ENCODE measurements at places on chromosomes 1 and 21.
A peak's percentile ranks its signal among the peaks of the same experiment; 100 is the strongest.

GRCh38 chr1:201251851-201252430 lies 31.4 kb upstream of the PKP1 start:
- DNase-seq = peak; percentile 29

DNA sequence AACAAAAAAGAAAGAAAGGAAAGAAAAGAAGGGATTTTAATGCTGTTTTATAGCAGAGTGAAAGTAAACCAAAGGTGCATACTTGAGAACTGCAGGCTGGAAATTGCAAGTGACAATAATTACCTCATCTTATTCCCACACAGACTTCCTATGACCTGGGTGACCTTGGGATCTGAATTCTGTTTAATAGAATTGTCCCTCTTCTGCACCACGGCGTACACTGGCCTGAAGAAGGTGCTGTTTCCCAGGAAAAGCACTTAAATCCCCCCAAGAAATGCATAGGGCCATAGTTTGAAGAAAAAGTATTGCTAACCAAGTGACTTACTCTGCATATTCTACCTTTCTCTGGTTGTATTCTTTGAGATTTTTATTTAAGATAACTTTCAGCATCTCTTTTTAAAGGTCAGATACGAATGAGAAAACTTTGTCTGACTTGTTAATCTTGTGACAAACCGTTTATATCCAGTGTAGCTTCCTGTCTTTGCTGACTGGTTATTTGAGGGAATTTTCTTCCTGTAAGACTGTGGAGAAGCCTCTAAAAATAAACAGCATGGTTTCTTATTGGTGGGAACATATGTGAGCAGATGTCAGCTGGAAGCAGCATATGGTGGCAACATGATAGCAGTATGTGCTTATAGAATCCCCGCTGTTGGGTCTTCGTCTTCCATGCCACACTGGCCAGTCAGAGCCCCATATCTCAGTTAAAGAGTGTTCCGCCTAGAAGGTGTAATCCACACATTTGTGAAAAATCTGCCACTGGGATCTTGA lies 16.3 kb downstream of the TGFB2 start:
- DNase-seq = no peak

GRCh38 chr1:3292868-3293562 lies 161.4 kb upstream of the ARHGEF16 start:
- no peak for DNase-seq

DNA sequence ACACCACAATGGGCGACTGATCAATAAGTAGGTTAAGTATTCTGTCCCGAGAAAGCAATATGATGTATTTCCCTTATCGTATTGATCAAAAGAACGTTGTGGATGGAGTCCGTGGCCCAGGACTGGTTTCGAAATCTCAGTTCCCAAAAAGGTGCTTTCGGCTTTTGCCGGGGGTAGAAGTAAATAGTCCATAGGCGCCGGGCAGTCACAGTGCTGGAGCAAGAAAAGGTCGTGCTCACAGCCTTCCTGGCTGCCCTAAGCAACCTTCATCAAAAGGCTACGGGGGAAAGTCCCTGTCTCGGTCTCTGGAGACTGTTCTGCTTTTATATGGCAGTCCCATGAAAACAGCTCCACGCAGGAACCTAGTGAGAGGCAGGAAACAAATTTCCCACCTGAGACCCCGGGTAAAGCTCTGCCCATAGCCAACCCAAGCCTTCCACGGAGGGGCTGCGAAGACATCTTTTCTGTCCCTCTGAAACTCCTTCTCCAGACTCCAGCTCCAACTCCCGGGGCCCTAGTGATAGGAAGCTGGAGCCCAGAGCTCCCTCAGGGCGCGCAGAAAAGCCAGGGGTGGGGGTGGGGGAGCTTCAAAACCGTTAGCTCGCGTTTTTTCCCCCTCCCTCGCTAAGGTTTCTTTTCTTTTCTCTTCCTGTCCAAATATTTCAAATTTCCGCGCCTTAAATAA lies 7.0 kb downstream of the CDKN2C start:
- DNase-seq = no peak

DNA sequence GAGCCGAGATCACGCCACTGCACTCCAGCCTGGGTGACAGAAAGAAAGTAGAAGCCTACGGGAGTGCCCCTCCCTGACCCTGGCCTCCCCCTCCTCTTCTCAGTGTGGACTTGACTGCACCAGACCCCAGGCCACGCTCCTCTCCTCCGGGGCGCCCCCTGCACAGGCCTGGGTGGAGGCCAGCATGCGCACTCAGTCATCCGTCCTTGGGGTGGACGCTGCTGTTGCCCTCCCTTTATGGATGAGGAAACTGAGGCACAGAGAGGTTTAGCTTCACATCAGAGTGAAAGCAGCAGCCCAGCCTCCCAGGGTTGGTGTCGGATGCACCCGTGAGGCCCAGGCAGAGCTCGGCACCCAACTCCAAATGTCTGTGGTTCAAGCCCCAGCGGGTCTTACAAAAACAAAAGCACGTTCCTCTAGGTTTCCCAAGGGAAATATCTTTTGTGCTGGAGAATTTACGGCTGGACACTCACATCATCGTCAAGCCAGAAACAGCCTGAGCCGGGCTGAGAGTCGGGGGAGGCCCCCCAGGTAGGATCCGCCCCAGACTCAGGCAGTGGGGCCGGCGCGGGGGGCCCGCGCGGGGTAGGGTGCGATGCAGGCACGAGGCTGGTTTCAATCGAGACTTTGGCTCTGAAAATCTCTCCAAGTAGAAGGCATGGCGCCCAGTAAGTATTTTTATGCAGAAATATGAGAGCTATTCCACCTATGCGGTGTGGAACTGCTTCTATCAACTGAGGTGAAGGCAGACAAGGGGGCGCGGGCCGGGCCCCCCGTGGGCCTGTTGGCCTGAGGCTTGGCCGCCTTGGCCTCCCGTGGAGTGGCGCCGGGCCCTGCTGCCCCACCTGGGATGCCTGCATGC lies 36.6 kb downstream of the MORN1 start:
- DNase-seq = peak; percentile 57

- DNase-seq = no peak
Observed at GRCh38 chr1:6658359-6659060, 33.8 kb downstream of the THAP3 start.

DNA sequence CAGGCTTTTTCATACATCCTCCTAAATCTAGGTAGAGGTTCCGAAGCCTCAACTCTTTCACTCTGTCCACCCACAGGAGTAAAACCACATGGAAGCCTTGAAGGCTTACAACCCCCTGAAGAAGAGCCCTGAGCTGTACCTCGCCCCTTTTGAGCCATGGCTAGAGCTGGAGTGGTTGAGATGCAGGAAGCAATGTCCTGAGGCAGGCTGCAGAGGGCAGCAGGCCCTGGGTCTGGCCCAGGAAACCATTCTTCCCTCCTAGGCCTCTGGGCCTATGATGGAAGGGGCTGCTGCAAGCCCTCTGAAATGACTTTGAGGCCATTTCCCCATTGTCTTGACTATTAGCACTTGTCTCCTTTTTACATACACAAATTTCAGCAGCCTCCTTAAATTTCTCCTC lies 1503.0 kb downstream of the KCNT2 start:
- no peak for DNase-seq

DNA sequence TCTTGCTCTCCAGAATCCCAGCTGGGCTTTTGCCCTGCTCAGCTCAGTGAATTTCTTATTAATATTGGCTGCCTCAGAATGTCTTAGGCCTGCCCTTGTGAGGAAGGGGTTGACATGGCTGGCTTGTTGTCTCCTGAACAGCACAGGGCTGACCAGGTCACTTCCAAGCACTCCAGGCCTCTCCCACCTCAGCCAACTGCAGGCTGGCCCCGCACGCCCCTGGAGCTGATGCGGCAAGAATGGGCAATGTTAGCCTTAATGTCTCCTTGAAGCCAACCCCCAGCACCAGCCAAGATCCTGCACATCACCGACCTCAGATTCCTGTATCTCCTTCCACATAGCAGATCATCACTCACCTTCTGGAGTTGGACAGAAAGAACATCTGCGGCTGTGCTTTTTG lies 598.6 kb downstream of the AJAP1 start:
- no peak for DNase-seq

DNA sequence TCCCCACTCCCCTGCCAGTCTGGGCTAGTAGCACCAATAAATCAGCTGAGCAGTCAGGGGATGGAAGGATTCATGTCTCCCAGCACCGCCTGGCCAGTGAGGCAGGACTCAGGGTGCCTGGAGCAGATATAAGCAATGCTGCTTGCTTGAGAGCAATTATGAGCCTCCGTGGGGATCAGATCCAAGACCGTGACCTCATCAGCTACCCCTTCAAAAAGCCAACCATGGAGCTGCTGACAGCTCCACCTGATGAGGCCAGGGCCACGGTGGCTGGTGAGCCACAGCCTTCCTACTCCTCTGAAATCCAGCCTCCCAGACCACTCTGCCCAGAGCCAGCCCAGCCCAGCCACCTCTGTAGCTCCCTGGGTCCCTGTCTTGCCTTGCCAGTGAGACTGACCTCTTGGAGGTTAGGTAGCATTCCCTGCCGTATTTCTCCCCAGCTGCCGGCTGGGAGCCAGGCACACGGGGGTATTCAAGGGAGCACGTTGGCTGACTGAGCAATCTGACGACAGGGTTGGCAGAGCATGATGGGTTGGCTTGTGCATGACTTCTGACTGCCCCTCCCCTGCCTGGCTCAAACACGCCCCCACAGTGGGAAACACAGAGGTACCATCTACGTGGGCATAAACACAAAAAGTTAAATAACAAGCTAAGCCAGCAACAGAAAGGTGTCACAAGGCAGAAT lies 28.4 kb downstream of the SYT2 start:
- DNase-seq = peak; percentile 5

DNA sequence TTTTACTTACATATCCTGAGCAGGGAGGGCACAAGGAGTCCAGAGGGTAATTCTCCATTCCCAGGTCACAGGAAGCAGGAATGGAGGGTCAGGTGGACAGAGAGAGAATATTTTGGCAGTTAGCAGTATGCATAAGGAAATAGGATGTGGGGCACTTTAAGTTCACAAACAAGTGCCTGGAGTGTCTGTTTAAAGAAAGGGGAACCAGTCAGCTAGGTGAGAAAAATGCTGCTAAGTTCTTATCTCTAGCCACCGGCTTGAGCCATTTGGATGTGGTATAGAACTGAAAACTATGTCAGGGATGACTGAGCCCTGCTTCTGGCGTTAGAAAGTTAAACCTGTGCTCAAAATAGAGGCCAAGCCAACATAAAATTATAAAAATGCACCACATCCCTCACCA lies 739.7 kb upstream of the NCAM2 start:
- DNase-seq = no peak

GRCh38 chr1:6352138-6352563 lies 41.4 kb downstream of the ACOT7 start:
- DNase-seq = peak; percentile 78

DNA sequence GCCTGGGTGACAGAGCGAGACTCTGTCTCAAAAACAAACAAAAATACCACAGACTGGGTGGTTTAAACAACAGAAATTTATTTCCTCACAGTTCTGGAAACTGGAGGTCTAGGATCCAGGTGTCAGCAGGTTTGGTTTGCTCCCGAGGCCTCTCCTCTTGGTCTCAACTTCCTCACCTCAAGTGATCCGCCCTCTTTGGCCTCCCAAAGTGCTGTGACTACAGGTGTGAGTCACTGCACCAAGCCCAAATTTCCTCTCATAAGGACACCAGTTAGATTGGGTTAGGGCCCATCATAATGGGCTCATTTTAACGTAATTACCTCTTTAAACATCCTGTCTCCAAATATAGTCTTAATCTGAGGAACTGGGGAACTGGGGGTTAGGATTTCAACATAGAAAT lies 35.5 kb downstream of the MFSD2A start:
- peak; percentile 69 for DNase-seq

DNA sequence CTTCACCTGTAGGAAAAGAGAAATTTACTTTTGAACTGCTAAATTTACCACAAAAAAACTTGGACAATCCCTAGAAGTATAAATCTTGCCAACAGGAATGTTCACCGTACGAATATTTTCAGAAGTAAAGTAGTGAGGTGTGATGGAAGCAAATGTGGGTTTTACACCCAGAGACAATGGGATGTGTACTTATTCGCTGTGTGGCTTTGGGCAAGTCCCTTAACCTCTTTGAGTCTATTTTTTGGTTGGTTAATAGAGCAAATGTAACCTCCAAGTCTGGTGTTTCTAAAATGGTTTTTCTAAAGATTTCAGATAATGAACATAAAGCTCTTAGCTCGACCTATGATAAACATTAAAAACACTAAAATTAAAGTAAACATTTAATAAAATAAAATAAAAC lies 51.2 kb downstream of the TPR start:
- no peak for DNase-seq

GRCh38 chr1:35220976-35221375 lies 28.0 kb upstream of the SFPQ start:
- no peak for DNase-seq

- no peak for DNase-seq
Observed at GRCh38 chr1:17658837-17659236, 96.3 kb upstream of the ACTL8 start.

- no peak for DNase-seq
Observed at GRCh38 chr1:15364740-15365139, 44.9 kb upstream of the EFHD2 start.
